ENCODE measurements at places on chromosomes 13 and 19.

DNA sequence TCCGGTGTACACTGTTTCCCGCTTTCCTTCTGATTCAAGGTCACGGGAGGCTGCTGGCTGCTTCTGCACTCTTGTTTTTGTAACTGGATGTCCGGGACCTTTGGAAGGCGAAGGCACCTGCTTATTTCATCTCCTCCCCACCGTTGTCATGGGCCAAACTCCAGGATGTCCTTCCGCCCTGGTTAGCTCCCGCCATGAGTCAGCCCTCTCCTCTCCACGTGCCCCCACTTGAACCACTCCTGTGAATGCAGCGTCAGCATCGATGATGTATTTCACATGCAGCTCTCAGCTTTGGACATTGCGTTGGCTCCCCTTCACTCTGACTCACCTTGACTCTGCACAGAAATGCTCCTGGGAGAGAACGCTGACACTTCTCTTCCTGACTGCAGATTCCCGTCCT lies 5.5 kb upstream of the GALP start:
- DNase-seq = no peak

DNA sequence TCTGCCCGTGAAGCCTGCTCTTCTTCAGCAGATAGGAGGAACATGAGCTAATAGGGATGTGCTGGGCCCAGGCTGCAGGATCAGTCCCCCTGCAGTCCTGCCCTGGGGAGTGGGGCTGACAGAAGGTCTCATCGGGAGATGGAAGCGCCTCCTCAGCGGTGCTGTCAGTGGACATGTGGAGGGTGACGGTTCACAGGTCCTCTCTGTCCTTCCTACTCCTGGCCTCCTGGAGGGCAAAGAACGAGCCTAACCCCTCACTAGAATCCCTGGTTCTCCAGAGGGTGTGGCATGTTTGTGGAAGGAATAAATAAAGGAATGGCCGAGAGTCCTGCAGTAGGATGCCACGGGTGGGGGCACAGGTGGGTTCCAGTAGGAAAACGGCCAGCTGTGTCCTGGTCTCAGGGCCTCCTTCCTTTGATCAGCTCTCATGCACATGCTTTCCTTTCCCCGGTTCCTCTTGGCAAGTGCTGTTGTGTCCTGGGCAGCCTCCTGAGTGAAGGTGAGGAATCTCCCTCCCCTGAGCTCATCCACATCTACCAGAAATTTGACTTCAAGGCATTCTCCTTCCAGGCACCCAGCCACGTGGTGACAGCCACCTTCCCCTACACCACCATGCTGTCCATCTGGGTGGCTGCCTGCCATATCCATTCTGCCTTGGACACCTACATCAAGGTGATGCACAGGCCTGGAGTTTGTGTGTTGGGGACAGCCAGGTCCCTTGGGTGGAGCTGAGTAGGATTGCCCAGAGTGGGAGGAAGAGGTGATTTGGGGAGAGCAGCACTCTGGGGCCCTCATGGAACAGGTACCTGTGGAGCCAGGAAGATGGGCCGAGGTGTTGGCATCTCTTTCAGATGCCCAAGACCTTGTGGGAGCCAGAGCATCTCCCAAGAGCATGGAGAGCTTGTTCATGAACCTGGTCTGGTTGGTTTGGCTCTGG lies 28.6 kb upstream of the ZNF492 start:
- no peak for DNase-seq

GRCh38 chr13:90154311-90154960 lies 1193.1 kb upstream of the MIR17HG start:
- DNase-seq = no peak

DNA sequence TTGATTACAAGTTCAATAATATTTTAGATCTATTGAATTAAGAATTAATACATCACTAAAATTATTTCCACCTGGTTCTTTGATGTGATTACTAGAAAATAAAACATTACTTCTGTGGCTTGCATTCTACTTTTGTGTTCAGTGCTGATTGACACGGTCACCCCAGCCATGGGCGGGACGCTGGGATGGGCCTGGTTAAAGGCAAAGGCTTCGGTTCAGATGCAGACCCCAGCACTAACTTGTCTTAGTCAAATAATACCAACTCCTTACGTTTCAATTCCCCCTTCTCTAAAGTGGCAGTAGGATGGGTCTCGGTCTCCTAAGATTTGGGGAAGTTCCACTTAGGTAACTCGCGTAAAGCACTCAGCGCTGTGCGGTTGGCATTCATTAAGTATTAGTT lies 144.9 kb downstream of the URI1 start:
- no peak for DNase-seq

GRCh38 chr13:58097831-58098230 lies 466.3 kb downstream of the PCDH17 start:
- DNase-seq = no peak

DNA sequence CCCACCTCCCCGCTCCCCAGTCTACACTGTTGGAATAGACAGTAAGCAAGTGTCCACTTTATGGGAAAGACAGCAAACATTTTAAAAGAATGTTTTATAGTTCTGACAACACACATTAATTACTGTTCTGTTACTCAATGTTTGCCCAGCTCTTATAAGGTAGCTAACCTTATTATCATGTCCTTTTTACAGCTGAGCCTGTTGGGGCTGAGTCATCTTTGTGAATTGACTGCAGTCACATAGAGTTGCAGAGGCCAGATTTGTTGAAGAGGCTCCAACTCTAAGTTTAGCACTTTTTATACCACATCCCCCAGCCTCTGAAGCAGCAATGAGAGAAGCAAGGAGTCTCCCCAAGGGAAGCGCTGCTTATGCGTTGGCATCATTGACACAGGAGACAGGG lies 76.2 kb downstream of the C13orf42 start:
- DNase-seq = no peak

GRCh38 chr19:8363803-8364771 lies at the start of gene ANGPTL4:
Gene ANGPTL4 (plus strand): TSS chr19:8364155. CDS start chr19:8364322, 167 bp downstream.
- DNase-seq = peak; percentile 89

- DNase-seq = no peak
These were observed 54.4 kb downstream of the ERCC5 start for GRCh38 chr13:102900193-102900608.

GRCh38 chr19:17765069-17765618 lies 13.9 kb downstream of the FCHO1 start:
- DNase-seq = no peak

DNA sequence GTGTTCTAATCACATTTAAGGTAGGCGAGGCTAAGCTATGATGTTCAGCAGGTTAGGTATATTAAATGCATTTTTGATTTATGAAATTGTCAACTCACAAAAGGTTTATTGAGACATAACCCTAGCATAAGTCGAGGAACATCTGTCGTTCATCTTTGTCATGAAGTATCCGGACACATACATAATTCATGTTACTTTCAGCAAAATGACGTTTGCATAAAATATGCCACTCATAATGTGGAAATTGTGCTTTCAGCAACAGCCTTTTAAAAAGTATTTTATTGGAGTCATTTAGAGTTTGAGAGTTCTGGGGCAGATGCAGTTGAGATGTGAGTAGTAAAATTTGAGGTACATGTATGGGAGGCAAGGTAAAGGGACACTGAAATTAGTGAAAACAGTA lies 66.4 kb downstream of the NAA16 start:
- no peak for DNase-seq

- no peak for DNase-seq
These were observed 77.5 kb downstream of the RASA3 start for GRCh38 chr13:114054830-114055439.

GRCh38 chr13:99893567-99893966 lies 78.0 kb downstream of the ZIC5 start:
- no peak for DNase-seq

GRCh38 chr13:113931841-113932459 lies 41.9 kb downstream of the C13orf46 start:
- DNase-seq = no peak

DNA sequence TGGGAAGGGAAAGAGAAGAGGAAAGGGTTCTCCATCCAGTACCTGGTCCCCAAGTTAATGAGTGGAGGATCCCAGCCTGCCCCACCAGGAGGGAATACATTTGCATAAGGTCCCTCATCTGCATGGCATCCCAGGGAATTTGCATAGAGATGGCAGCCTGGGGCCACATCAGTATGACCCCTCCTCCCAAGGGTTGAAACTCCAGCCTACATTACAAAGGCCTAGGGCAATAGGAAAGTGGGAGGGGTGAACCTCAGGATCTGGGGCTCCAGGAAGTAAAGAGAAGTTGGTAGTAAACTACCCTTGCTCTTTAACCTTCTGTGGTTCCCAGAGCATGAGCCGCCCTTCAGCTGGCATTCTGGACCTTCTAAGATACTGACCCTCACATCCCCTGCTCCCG lies 6.8 kb upstream of the NECTIN2 start:
- DNase-seq = no peak

DNA sequence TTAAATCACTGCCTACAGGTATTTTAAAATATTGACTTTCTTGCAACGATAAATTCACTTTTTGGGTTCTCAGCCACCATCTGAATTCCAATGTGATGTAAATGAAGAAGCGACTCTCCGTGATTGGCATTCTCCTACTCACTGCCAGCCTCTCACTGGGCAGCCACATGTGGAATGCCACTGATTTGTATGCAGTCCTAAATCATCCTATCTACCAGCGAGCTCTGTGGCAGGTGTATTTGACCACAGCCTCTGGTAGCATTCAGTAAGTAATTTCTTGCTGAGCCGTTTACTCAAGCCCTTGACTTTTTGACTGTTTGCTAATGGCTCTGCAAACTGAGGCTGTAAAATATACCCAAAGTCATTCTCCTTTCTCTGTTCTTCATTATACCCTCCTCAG lies 559.0 kb upstream of the SLC10A2 start:
- no peak for DNase-seq

DNA sequence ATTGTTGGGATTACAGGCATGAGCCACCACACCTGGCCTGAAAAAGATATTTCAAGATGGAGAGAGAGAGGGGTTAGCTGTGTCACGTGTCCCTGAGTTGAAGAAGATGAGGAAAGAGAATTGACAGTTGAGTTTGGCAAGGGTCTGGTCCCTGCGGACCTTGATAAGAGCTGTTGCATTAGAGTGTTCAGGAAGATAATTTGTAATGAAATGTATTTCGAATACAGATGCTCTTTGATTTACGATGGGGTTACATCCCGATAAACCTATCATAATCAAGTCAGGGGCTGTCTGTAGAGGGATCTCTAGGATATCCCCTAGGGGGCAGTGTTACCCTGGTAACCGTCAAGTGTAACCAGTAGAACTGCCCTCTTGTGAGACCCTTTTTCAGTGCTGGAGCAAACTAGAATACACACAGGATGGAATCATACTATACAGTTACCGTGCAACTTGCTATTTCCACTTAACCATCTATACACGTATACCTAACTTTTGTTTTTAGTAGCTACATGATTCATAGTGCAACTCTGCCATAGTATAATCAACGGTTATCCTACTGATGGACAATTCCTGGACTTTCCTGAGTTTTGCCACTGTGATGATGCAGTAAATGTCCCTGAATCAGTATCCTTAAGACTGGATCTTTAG lies 1.5 kb upstream of the ELOF1 start:
- peak; percentile 74 for DNase-seq

- DNase-seq = no peak
These were observed 933.4 kb downstream of the SLITRK6 start for GRCh38 chr13:84865783-84866221.

DNA sequence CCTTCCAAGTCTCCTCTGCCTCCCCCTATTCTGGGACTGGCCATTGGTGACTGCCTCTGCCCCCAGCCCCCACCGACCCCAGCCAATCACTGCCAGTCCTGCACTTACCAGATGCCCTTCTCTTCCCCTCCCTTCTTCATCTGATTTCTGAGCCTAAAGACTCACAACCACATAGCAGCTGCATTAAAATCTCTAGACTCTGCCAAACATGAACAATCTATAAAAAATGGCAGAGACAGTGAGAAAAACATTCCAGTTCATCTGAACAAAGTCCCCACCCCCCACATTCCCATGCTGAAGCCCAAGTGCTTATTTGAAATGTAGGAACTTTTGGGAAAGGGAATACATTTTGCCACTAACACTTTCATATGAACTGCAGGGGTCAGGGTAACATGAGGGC lies 60.8 kb downstream of the KCTD12 start:
- DNase-seq = no peak

DNA sequence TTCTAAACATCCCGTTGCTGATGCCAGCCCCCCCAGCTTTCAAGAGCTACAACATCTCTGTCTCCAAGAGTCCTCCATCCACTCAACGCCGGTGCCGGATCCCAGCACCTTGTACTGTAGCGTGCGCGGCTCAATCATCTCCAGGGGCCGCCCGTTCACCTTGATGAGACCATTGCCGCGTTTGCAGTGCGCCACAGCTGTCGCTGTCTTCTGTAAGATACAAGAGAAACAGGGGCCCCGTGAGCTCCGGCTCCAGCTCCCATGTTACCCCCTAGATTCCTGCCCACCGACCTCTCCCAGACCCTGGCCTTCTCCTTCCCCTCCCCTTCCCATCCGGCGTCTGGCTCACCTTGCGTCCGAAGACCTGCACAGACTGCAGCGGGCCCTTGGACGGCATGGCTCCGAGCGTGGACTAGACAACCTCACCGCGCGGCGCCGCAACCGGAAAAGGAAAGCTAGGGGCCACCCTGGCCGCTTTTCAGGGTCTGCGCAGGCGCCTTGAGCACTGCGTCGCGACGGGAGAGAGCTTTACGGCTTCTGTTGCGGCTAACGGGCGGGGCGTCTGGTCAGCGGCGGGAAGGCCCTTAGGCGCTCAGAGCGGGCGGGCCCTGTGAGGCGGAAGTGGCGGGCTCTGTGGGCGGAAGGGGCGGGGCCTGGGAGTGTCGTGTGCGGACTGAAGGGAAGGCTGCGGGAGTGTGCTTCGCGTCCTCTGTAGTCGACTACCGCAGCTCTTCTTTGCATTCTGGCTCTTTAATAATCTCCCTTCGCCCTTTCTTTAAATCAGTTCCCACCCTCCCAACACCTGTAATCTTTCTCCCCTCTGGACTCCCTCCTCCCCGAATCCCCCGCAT lies at the start of gene RPS16:
TSS of gene RPS16 (minus strand) at position 451 of the 851 bp plus-strand sequence. CDS start at position 397, 54 bp downstream.
- peak; percentile 97 for DNase-seq

- DNase-seq = peak; percentile 37
These were observed 26.5 kb downstream of the FAM216B start for GRCh38 chr13:42807866-42808265.

DNA sequence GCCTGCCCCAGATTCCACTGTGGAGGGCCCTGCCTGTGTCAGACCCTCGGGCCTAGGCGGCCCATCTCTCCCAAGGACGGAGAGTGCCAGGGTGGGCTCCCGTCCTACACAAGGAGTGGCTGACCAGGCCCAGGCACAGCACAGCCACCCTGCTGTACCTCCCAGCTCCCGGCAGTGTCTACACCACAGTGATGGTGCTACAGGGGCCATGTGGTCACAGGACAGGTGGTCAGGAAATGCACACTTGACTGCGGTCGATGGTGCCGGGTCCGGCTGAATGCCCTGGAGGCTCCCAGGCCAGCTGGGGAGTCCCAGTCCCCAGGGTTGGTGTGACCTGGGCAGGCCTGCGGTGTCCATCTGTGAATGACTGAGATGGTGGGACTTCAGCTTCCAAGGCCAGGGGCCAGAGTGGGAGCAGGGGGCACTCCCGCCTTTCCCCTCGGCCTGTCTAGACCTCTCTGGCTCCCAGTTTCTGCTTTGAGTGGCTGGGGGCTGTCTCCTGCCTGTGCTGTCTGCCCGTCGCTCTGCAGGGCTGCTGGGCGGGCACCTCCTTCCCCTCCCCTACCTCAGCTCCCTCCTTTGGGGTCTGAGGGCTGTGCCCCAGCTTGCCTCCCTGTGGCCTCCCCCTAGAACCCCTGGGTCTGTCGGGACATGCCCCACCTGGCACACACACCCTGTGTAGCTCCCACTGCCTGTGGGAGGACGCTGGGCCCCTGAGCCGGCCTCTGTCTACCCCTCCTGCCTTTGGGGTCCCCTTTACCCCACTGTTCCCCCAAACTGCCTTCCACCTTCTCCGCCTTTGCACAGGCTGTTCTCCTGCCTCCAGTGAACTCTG lies 12.5 kb downstream of the DDA1 start:
- no peak for DNase-seq

GRCh38 chr13:50990065-50990817 lies 80.7 kb downstream of the RNASEH2B start:
- no peak for DNase-seq

- no peak for DNase-seq
These were observed 12.4 kb upstream of the PROZ start for GRCh38 chr13:113145911-113146598.
